Activated T-helper 17 cell treated with anti-CD3 and anti-CD28 coated beads, Interleukin-2, amount 50 U/mL, for 72 hours (primary cell): ENCODE measurements at places on chromosomes 5 and 9.

- no peak for ATAC-seq
Observed at GRCh38 chr9:115080242-115080641, 37.7 kb downstream of the TNC start.

DNA sequence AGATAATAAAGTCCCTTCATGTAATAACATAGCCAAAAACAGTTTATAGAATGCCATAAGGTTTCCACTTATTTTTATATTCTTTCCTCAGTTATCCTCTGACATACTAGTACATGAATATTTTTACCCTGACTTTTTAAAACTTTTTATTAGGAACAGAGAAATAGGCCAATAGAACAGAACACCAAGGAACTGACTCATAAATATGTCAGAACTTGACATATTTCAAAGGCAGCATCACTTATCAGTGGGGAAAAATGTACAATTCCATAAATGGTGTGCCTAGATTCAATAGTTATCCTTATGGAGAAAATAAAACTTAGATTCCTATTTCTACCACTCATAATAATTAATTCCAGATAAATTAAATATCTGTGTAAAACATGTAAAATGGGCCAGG lies 9.4 kb downstream of the STARD4 start:
- ATAC-seq = no peak

DNA sequence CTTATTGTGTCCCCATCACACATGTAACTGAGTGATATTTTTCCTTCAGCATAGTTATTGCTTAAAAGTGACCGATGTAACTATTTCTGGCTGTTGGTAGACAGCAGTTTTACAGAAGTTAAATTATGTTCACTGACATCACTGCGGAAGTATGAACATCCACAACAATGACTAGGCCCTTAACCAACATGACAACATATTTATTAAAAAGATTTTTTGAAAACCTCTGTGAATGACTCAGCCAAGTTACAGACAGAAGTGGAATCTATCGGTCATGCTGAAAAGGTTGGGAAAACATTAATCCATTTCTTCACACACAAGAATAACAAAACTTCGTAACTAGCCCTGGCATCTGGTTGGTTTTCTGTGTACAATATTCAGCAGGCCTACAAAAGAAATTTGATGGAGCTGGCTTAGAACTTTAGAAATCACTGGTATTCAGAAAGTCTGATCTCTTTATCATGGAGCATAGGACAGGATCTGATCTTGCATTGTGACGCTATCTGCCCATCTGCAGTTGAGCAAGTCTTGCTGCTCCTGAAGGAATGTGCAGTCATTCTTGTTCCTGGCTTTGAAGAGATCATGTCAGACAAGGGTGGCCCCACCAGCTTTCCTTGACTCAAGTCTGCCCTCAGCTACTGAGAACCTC lies 6.5 kb downstream of the GLIS3 start:
- ATAC-seq = no peak

- no peak for ATAC-seq
Observed at GRCh38 chr5:134029156-134029555, 24.4 kb upstream of the VDAC1 start.

- ATAC-seq = no peak
Observed at GRCh38 chr5:11084111-11084510, 323.1 kb upstream of the DAP start.

DNA sequence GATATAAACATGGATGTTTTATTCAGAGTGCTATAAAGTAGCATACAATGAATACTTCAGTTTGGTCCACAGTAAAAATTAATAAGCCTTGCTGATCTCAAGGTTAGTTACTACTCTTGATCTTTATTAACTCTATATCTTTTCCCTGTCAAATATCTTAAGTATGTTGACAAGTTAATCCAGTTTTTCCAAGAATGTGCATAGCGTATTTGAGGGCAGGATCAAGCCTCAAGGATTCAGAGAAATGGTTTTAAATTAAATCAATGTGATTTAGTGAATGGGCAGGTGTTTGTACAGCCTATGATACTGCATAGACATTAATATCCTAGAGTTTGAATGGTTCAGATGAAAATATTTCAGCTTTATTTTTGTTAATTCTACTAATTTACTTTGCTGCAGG lies 20.7 kb downstream of the MATR3 start:
- no peak for ATAC-seq

DNA sequence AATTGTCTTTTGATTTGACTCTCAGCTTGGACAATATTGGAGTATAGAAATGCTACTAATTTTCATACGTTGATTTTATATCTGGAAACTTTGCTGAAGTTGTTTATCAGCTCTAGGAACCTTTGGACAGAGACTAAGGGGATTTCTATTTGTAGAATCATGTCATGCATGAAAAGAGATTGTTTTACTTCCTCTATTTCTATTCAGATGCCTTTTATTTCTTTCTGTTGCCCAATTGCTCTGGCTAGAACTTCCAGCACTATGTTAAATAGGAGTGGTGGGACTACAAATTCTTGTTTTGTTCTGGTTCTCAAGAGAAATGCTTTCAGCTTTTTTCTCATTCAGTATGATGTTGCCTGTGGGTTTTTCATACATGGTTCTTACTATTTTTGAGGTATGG lies 112.8 kb upstream of the CDH12 start:
- no peak for ATAC-seq

GRCh38 chr5:83447533-83447932 lies 24.0 kb upstream of the VCAN start:
- no peak for ATAC-seq
